NCI-H524 treated with DMSO at 0.1 percent for 48 hours (cell line): ENCODE measurements at places on chromosomes 7 and 10.

GRCh38 chr7:99190359-99191009 lies 17.4 kb downstream of the KPNA7 start:
- DNase-seq: no peak

- no peak for DNase-seq
Observed at GRCh38 chr10:133327651-133328357, 8.9 kb downstream of the CALY start.

- no peak for DNase-seq
Observed at GRCh38 chr10:2914741-2915140, 152.6 kb upstream of the PFKP start.

DNA sequence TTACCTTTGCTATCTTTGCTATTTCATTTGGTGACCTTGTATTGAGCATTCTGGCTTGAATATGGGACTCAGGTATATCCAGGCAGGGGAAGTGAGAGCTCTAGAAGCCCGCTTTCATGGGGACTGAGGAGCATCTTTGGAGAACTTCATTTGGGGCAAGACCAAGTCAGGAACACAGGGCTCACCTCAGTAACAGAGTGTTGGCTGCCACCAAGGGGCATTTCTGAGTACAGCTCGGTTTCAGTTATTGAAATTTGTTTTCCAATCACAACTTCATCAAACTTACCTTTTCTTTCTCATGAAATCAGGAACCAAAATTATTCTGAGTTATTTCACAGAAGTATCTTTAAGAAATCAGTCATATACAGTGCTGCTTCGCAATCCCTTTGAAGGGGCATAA lies 337.2 kb downstream of the C7orf25 start:
- DNase-seq: no peak

- no peak for DNase-seq
Observed at GRCh38 chr7:125618516-125618915, 688.9 kb upstream of the POT1 start.

- DNase-seq: no peak
Observed at GRCh38 chr10:72808001-72808400, 85.5 kb upstream of the OIT3 start.
